ENCODE measurements at places on chromosomes 5 and 9.

GRCh38 chr5:111975133-111975532 is 218.1 kb upstream of the NREP start:
- DNase-seq: no peak

- no peak for DNase-seq
These were observed 30.5 kb upstream of the GADD45G start for GRCh38 chr9:89574309-89574708.

- DNase-seq: no peak
These were observed 229.3 kb downstream of the RFX3 start for GRCh38 chr9:3296536-3296935.

DNA sequence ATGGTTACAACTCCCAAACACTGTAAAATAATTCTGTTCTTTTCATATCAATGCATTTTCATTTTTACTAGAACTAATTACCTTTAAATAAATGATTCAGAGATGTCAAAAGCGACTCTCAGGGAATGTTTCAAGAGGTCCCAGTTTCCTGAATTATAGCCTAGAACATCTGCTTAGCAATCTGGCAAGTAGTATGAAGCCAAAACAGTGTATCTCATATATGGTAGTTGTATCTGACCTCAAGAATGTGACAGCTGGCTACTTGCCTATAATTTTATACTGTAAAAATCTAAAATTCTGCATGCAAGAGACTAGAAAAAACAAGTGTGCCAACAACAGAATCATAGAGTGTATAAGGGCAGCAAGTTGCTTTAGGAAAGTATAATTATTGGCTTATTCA is 187.7 kb upstream of the POU5F2 start:
- DNase-seq: no peak

- DNase-seq: no peak
These were observed 15.4 kb downstream of the LMAN2 start for GRCh38 chr5:177336112-177336511.

- DNase-seq: no peak
These were observed 56.3 kb upstream of the ELL2 start for GRCh38 chr5:96017951-96018350.

DNA sequence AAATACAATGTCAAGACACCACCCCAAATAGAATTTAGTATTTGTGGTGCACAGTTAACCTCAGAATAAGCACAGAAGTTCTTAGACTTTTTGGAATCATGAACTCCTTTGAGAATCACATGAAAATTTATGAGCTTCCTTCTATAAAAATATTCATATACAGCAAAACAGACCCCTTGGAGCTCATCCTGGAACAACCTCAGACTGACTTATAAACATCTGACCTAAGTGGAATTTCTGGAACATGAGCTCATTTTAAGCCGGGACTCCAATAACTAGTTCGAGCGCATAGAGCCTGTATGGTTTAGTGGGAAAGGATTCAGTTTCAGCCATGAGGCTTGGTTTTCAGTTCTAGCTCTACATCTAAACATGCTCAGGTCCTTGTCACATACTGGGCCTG is 192.3 kb downstream of the DEPDC1B start:
- DNase-seq: no peak

DNA sequence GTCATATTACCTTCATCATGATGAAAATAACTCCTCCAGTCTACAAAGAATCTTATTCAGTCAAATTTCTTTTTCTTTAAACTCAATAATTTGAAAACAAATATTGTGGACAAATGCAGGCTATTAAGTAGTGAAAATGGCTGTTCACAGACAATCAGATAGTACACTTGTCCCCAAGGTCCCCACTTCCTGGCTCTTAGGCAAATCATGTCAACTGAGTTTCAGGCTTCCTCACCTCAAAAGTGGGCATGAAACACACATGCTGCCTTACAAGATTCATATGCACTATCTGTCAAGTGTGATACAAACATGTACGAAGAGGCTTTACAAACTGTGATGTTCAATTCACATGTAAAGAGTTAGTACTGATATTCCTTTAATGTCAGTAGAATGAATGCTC is 385.2 kb upstream of the SEMA6A start:
- no peak for DNase-seq

GRCh38 chr5:103174147-103174546 is 54.0 kb downstream of the PPIP5K2 start:
- DNase-seq: no peak

GRCh38 chr9:223152-223551 is 8.5 kb downstream of the DOCK8 start:
- DNase-seq: no peak

- DNase-seq: no peak
These were observed 138.6 kb downstream of the C5orf15 start for GRCh38 chr5:133829786-133830185.

- no peak for DNase-seq
These were observed 45.4 kb downstream of the ANGPTL2 start for GRCh38 chr9:127076860-127077643.

DNA sequence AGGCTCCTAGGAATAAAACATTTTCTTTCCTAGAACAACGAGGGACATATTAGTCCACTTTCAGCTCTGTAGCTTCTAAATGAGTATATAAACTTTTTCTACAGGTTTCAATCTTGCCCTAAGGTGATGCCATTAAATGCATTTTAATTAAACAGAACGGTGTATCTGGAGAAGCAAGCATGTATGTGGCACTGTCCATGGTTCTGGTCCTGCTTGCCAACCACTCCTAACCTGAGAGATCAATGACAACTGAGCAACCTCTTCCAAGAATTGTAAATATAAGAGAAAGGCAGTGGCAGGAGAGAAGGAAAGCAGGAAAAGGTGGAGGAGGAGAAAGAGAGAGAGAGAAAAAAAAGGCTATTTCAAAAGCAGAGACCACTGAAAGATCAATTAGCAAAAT is 95.6 kb upstream of the SPOCK1 start:
- no peak for DNase-seq

DNA sequence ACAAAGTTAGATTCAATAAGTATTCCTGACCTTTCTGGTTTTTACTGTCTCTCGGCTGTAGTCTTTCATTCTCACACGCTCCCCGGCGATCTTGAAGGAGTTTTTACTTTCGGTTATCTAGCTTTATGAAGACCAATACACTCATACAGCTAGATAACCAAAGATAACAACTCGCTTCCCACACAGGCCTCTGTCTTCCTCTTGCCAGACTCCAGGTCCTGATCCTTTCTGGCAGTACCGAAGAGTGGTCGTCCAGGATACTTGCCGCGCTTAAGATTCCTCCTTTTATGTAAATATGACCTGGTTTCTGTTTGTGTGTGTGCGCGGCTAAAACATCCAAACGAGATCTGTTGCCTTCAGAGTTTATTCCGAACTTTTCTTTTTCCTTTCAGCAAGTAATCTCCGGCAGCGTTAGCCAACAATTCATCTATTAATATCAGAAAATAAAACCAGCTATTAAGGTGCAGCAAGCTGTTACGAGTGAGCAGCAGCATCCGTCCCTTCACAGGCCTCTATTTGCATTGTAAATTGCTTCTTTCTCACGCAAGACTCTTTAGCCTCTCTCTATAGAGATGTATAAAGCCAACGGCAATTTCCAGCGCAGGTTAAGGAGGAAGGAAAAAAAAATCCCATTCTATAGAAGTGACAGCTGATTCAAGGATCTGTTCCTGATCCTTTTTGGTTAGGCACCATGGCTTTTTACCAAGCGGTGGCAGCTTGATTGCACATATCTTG is 216.1 kb downstream of the MEF2C start:
- DNase-seq: no peak

GRCh38 chr9:136359774-136360718 is 3.5 kb downstream of the DNLZ start:
- DNase-seq: no peak

DNA sequence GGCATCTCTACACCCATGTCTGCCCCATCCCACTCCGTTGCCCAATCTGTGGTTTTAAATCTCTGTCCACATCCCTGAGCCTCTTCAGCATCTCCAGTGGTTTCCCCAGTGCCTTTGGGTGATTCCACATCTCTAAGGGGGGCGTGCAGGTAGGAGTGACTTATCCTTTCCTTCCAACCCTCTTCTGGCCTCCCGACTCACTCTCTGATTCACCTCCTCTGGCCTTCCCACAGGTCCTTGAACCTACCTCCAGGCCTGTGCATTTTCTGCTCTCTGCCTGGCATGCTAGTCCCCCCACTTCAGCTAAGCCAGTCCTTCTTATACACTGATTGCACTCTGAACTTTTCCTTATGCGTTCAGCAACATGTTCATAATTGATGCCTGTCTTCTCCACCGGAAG is 99.0 kb downstream of the RALGPS1 start:
- DNase-seq: no peak

- DNase-seq: no peak
These were observed 112.5 kb downstream of the FAM114A2 start for GRCh38 chr5:153926201-153926600.

GRCh38 chr9:98365781-98366180 is 110.3 kb upstream of the TBC1D2 start:
- no peak for DNase-seq

DNA sequence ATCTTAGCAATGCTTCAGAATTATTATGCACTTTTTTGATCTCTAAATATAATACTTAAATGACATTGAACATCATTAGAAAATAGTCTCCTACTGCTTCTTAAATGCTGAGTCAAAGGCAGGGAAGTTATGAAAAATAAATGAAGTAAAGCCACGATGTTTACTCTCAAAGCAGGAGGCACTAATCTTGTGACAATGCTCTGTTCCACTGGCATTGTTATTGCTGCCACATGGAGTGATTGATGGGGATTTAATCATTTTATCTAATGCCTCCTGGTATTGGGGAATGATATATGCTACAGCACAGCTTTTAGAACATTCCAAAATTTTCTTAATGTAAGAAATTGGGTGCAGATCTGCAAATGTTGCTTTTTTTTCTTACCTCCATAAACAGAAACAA is 1655.4 kb upstream of the NUDT12 start:
- no peak for DNase-seq

DNA sequence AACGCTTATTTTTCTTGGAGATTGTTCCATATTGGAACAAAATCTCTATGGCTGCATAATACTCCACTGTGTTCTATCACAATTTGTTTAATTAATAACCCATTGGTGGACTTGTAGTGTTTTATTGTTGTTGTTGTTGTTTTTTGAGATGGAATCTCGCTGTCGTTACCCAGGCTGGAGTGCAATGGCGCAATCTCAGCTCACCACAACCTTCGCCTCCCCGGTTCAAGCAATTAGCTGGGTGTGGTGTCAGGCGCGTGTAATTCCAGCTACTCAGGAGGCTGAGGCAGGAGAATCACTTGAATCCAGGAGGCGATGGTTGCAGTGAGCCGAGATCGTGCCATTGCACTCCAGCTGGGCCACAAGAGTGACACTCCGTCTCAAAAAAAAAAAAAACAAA is 38.7 kb downstream of the SPRY4 start:
- no peak for DNase-seq

DNA sequence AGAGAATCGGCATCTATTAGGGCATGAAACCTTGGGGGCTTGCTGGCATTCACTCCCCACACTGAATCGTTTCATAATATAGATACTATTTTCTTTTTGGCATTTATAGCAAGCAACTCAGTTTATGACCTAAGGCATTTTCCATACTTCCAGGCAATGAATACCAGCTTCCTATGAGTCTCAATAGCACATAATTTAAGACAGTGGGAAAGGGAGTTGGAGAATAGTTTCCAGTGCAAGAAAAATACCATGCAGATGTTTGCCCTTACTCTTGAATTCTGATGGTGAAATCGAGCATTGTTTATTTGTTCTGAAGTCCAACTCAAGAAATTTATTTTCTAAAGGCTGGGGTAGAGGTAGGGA is 175.8 kb upstream of the KLF9 start:
- no peak for DNase-seq

GRCh38 chr5:75756981-75757380 is 39.7 kb upstream of the POC5 start:
- no peak for DNase-seq

GRCh38 chr5:15995341-15996052 is 184.1 kb downstream of the MARCHF11 start:
- no peak for DNase-seq

DNA sequence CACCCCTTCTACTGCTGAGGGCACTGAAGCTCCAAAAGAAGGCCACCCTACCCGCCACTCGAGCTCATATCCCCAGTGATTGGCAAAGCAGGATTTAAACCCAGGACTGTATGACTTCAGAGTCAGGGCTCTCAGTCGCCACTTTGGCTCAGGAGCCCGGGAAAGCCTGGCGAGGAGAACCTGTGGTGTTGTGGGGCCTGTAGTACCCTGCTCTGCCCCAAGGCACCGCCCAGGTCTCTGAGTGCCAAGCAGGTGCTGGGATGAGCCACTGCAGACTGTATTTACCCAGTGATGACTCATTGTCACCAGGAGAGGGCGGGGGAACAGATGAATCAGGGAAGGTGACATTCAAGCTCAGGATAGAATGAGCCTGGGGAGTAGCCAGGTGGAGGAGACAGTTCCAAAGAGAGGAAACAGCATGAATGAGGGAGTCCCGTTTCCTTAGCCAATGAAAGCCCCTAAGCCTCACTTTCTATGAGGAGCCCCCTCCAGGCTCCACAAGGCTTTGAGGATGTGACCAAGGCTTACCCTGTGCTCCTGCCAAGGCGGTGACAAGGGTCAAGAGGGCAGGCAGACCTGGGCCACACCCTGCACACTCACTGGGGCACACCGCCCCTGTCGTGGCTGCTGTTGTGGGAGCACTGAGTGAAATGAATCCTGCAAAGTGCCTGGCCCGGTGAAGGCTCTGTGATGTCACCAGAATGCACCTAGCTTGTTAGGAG is 17.8 kb upstream of the DPM2 start:
- peak; percentile 67 for DNase-seq

DNA sequence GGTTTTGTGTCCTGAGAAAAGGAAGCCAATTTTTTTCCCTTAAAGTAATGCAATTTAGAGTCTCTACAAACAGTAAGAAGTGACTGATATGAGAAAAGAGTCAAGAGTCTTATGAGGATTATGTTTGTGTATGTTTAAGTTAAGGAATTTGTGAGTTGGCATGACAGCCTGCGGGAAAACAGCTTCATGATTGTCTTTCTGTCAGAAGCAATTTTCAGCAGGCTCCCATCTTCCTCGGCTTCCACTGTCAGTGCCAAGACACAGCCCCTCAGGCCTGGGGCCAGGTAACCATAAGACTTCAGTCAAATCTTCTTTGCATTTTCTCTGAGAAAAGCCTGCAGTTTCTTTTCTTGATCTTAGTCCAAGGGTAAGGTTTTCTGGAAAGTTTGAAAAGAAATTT is 17.0 kb upstream of the SELENOP start:
- no peak for DNase-seq

DNA sequence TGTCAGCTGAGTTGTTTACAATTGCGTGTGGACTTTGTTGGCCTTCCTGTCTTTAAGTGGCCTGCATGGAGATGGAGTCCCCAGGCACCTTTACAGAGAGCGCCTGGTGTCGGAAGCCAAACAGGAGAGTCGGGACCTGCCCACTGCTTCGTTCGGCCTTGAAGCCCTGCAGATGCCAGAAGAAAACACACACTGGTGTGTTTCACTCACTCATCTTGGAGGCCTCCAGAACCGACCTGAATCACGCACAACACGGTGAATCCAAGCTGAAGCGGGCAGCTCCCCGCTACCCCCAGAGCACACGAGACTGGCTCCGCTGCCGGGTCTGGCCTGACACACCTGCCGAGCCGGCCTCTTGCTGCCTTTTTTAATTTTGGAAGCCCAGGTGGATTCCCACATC is 419.4 kb upstream of the IRX4 start:
- no peak for DNase-seq

- DNase-seq: no peak
These were observed 252.3 kb downstream of the PBX3 start for GRCh38 chr9:125999504-125999881.
